ENCODE measurements at places on chromosomes 16 and 17.

GRCh38 chr16:50144211-50144610 lies 8.9 kb upstream of the TENT4B start:
- ATAC-seq: no peak

GRCh38 chr16:69784586-69784985 lies 22.5 kb downstream of the WWP2 start:
- ATAC-seq: no peak

GRCh38 chr16:22181426-22181825 lies 19.1 kb downstream of the SDR42E2 start:
- no peak for ATAC-seq

DNA sequence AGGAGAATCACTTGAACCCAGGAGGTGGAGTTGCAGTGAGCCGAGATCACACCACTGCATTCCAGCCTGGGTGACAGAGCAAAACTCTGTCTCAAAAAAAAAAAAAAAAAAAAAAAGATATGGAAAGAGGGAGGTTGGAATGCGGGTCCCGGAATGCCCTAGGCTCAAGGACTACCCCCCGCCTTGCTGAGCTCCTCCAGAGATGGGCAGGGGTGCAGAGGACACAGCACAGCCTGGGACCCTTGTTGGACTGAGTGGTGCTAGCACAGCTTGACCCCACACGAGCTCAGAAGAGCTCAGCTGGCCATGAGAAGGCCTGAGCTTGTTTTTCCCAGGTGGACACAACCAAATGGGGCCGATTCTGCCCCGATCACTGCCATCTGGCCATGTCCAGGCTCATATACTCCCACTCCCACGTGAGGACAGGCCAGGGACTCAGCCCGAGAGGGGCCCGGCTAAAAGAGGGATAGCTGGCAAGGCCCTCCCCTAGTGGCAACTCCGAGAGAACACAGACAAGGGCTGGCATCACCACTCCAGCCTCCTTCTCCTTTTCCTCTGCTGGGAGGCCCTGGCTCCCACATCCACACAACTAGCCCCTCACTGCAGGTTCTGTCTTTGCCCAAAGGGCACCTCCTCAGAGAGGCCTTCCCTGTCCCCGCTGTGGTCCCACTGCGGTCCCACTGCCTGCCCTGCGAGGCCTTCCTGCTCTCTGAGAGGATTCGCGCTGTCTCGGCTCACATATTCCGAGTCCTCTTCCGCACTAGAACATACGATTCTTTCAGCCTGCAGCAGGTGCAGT lies 11.0 kb downstream of the SGCA start:
- ATAC-seq: no peak

DNA sequence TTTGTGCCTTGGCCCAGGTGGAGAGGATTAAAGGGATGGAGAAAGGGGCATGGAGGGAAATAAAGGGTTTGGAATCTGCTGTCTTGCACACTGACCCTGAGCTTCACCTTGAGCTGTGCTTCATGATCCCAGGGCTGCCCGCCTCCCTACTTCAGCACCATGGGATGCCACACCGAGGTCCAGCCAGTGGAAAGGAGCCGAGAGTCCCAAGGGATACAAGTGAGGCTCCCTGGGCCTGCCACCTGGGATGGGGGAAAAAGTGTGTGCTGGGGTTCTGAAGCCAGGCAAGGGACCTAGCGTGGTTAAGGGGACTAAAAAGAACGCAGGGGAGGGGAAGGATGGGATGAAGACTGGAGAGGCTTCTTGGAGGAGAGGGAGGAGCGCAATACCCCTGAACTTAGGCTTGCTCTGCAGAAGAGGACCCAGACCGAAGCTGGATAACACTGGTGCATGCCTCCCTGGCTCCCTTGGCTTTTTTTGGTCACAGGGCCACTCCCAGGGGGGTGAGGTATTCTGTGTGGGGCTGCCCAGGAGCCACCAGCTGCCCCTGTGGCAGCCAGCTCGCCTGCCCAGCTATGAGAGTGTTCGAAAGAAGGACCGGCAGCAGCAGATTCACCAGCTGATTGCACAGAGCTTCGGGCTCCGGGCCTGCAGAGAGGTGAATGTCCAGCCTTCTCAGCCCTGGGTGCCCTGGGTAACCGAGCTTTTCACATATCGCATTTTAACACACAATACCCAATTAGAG lies 7.2 kb downstream of the MRPL27 start:
- no peak for ATAC-seq

GRCh38 chr17:80632046-80632581 lies 87.5 kb downstream of the RPTOR start:
- ATAC-seq: no peak

DNA sequence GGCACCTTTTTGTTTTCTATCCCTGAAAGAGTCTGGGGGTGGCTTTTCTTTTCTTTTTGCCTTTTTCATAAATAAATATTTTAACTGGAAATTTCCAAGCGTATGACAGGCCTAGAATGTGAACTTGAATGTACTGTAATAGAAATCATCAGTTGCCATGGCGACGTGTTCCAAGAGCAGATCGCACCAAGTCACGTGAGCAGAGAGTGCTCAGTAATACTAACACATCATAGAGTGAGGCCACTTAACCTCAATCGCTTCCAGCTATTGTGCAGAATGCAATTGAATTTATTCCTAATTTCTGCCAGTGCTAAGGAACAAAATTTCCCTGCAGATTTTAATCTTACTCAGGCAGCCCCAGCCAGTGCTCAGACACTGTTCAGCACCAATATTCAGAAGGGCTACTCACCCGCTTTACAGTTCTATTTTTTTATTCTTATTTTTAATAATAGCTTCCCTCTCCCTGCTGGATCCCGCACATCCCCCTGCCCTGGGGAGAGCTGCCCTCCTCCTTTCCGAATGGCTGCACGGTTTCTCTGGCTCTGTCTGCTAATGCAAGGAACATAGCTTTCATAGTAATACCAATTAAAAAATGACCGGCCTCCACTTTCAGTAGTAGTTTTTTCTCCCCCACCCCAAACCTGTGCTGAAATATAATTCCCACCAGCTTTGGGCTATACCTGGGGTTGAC lies 26.2 kb upstream of the PMFBP1 start:
- ATAC-seq: no peak

DNA sequence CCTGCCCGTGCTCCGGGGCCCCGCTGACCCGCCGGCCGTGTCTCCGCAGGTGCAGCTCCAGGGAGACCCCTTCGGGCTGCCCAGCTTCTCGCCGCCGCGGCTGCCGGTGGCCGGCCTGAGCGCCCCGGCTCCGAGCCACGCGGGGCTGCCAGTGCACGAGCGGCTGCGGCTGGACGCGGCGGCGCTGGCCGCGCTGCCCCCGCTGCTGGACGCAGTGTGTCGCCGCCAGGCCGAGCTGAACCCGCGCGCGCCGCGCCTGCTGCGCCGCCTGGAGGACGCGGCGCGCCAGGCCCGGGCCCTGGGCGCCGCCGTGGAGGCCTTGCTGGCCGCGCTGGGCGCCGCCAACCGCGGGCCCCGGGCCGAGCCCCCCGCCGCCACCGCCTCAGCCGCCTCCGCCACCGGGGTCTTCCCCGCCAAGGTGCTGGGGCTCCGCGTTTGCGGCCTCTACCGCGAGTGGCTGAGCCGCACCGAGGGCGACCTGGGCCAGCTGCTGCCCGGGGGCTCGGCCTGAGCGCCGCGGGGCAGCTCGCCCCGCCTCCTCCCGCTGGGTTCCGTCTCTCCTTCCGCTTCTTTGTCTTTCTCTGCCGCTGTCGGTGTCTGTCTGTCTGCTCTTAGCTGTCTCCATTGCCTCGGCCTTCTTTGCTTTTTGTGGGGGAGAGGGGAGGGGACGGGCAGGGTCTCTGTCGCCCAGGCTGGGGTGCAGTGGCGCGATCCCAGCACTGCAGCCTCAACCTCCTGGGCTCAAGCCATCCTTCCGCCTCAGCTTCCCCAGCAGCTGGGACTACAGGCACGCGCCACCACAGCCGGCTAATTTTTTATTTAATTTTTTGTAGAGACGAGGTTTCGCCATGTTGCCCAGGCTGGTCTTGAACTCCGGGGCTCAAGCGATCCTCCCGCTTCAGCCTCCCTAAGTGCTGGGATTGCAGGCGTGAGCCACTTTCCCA lies 5.9 kb downstream of the CTF1 start:
- ATAC-seq: peak; percentile 91

GRCh38 chr17:60060474-60060873 lies 18.2 kb downstream of the HEATR6 start:
- ATAC-seq: no peak

DNA sequence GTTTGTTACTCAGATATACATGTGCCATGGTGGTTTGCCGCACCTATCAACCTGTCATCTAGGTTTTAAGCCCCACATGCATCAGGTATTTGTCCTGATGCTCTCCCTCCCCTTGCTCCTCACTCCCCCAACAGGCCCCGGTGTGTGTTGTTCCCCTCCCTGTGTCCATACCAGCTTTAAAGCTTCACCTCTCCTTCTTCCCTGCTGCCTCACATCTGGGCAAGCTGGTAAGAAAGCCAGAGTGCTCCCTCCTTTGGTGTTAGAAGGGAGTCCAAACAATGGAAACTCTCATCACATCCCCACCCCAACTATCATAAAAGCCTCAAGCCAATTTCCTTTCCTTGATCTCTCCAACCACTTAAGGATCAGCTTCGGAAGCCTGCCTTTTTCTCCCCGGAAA lies 1115.6 kb upstream of the GOT2 start:
- ATAC-seq: no peak

DNA sequence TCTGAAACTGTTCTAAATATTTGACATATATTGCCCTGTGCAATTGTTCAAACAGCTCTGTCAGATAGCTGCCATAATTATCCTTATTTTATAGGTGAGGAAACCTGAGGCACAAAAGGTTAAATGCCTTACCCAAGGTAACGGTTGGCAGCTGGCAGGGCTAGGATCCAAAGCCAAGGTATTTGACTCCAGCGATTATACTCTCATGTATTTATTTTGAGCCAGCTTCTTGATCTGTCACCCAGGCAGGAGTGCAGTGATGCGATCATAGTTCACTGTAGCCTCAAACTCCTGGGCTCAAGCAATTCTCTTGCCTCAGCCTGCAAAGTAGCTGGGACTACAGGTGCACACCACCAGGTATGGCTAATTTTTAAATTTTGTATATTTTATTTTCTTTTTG lies 7.2 kb downstream of the ENO3 start:
- ATAC-seq: no peak

- ATAC-seq: peak; percentile 26
Measured at GRCh38 chr17:45409659-45410076, 23.0 kb downstream of the ARHGAP27 start.

DNA sequence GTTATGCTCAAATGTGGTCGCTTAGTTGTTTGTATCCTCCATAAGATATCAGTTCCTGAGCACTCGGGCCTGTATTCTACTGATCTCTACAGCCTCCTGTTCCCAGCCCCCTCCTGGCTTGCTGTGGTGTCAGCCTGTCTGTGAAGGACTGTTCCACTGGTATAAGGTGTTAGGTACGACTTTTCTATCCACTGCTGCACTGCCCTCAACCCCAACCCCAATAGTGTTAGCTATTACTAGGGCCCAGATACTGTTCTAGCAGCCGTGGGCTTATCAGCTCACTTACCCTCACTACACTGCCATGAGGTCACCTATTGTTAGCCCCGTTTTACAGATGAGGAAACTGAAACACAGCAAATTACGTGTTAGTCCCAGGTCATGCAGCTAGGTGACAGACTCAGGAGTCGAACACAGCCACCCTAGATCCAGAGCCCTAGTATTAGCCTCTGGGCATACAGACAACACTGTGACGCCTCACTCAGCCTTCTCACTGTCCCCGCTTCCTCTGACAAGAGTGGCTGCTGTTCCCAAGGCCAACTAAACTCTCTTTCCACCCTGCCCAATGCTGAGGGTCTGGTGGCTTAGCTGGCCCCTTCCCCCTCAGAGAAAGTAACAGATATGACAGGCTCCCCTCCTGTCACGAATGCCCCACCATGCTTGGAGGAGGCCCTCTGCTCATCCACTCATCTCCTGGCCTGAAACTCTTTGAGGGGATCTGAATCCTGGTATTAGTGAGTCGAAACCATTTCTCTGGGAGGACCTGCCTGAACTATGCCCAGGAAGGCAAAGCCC lies 25.6 kb upstream of the ZNF652 start:
- ATAC-seq: peak; percentile 49

DNA sequence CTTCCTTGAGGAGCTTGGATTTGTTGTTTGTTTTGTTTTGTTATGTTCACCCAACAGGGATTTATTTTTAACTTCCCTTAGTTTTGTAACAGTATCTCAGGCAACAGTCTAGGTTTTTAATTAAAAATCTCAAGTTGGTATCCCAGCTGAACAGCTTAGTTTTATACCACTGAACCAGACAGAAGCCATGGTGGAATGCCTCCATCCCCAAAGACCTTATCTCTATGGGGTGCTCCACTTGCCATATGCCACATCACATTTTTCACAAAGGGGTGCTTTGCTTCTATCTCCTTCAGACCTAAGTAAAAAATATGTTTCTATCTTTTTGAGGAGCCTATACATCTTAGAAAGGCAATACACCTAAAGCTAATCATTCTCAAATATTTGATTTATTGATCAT lies 715.8 kb upstream of the KIF2B start:
- ATAC-seq: no peak

DNA sequence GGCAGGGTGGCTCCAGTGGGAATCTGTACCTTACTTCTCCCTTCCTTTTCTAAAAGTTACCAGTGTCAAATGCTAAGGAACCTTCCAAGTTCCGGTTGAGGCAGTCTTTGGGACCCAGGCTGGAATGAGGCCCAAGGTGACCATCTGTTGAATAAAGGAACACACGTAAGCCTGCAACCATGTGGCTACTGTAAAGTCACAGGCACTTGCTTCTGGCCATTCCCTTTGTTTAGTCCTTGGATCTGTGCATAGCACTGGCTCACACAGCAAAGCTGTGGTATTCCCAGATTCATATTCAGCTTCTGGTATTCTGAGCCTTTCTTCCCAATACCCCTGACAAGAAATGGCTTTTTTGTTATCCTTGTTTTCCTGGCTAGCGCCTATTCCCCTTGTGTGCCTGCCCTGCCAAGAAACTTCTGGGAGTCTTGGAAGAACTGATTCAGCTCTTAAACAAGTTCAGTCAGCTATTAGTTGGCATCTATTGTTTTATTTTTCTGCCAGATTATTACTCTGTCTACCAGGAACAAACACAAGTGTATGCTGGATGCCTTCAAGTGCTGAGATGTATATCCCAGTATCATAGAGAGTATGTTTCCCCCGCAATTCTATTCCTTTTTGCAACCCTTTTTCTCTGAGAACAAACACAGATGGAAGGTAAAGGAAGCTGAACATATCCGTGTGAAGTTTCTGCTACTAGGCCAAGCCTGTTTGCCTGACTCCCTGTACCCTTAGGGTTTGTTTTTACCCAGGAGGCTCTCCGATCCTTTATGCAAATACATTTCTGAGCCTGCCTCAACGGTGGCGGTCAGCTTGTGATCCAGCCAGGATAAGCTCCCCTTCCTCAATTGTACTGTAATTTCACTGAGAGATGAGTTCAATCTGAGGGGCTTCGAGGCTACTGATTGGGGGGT lies 13.2 kb downstream of the TMEM238L start:
- no peak for ATAC-seq

Data from activated CD4-positive, CD25-positive, alpha-beta regulatory T cell treated with anti-CD3 and anti-CD28 coated beads, Interleukin-2, amount 50 U/mL, for 24 hours (primary cell).